ENCODE measurements at places on chromosomes 7 and 10. TPM values are rescaled to one million over a fixed set of nuclear protein-coding genes. Genes with fewer than 3 reads are reported as not detected.

NRG3 gene
- not detected for total RNA-seq

DNA sequence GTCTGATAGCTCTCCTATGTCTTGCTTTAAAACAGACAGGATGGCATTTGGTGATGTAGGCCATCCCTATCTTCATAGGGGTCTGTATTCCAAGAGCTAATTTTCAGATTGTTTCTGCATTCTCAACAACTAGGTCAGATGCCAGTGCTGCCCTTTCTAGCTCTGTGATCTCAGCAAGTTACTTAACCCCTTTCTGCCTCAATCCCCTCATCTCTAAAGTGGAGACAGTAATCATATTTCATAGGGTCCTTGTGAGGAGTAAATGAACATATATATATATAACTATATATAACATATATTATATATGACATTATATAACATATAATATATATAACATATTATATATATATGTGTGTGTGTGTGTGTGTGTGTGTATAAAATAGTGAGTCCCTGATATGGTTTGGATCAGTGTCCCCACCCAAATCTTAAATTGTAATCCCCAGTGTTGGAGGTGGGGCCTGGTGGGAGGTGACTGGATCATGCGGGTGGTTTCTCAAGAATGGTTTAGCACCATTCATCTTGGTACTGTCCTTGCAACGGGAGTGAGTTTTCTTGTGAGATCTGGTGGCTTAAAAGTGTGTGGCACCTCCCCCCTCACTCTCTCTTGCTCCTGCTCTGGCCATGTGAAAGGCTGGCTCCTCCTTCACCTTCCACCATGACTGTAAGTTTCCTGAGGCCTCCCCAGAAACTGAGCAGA is 45.2 kb downstream of the HIPK2 start:
- no peak for DNase-seq

- DNase-seq: no peak
Measured at GRCh38 chr10:5844345-5845055, 31.3 kb upstream of the GDI2 start.

DNA sequence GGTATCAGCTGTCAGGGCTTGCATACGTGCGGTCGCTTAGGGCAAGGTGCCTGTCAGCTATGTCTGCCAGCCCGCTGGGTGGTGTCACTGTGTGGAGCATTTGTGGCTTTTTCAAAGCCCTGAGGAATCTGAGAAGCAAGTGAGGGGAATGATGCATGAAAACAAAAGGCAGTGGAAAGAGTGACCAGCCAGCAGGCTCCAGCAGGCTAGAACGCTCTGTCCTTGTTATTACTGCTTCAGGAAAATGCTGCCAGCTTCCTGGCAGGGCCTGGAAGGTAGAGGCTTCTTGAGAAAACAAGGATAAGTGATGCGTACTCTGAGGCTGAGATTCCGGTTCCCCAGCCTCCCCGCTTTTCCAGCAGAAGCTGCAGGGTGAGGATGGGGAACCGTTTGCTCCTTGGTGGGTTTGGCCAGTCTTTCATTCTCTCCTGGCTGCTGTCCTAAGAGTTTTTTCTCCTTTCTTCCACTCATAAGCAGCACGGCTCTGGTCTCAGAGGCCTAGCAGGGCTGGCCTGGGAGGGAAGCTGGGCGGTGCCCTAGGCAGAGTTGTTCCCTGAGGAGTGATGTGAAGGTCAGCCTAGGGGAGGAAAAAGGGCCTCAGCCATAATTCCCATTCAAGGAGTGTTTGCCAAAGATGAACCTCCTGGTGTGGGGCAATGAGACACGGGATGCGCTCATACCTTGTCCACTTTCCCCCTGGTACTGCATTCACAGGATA is 42.8 kb upstream of the MKLN1 start:
- DNase-seq: no peak

DNA sequence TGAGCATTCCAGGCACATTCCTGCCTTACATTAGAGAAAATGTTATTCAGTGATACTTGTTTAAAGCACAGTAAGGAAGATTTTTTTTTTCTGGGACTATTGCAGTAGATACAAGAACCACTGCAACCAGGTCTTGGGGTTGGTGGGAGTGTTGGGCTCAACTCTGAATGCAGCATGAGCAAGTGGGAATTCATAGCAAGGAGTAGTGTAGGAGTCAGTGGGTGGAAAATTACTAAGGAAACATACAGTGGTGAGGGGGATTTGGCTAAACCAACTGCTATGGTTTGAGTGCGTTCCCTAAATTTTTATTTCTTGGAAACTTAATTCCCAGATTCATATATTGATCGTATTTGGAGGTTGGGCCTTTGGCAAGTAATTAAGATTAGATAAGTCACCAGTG is 22.4 kb downstream of the WAC start:
- no peak for DNase-seq

DNA sequence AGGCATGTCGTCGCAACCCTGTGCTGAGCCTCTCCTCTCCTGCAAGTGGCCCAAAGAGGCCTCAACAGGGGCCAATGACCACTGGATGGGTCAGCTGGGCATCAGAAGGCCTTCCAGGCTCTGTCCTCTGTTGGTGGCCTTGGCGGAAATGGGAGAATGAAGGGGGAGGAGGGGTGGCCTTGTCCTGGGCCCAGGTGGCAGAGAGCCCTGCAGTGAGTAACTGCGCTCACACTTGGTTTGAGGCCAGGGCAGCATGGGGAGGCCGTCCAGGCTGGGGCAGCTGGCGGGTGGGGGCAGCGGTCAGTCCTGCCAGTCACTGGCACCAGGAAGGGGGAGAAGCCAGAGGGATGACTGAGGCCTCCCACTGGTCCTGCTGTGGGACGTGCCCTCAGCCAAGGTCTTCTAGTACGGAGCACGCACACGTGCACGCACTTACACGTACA is 59.8 kb downstream of the LHPP start:
- no peak for DNase-seq

DNA sequence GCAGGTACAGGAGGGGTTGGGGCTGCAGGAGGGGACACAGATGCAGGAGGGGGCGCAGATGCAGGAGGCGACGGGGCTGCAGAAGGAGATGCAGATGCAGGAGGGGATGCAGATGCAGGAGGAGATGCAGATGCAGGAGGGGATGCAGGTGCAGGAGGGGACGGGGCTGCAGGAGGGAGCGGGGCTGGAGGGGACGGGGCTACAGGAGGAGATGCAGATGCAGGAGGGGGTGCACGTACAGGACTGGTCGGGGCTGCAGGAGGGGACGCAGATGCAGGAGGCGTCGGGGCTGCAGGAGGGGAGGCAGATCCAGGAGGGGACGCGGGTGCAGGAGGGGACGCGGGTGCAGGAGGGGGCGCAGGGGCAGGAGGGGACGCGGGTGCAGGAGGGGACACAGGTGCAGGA is 66.5 kb downstream of the VWA2 start:
- no peak for DNase-seq

DNA sequence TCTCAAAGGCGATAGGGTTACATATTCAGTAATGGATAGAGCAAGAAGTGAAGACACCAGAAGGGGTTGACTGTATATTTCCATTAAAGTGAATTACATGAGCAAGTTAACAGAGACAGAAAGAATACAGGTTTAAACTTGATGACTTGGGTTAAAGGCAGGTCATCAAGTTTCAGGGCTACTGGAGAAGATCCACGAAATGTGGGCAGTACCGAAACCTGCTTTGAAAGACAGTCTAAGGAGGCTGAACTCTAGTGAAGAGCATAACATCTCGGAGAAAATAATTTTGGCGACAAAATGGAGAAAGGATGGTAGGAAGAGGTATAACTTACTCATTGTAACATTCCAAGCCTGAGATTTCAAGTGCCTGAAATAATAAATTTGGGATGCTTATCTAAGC is 26.6 kb upstream of the PLXDC2 start:
- DNase-seq: no peak

ATAD1 gene
- 36.9 TPM for total RNA-seq

DNA sequence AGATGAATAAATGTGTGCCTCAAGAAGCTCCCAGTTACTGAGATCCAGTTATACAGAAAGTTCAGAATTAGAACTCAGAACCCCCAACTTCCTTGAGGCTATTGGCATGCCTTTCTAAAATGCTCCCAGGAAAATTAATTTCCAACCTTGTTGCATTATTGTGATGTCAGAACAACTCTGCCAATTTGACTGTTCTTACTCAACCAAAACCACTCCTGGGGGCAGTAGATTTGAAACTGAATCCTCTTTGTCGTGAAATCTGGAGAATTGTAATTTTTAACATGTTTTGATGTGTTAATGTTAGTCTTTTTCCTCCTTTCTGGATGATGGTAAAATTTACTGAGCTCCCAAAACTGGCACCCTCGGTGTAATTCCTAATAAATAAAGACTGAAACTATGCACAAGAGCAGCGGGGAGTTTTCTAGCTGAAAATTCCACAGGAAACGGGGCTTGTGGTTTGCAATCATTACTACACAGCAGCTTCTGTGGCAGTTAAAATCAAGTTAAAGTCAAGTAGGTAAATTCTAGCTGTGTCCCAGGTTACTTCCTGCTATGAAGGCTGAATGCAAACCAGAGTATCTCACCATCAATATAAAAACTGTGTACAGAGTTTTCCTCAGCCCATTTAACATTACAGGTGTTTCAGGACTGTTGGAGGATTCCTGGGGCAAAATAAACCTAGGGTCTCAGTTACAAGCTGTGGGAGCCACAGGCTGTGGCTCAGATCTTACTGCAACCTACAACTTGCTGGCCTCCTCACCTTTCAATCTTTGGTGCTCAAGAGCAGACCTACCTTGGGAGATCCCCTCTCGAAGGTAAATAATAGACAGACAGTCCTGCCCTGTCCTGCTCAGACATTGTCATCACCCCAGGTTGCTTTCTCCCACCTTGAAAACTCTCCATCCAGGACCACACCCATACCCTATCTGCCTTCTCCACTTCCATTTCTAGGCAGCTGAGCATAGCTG is 156.3 kb upstream of the KMT2E start:
- DNase-seq: no peak

GRCh38 chr10:44465401-44466115 is 80.7 kb upstream of the CXCL12 start:
- no peak for DNase-seq

PVRIG gene
- 37.0 TPM for total RNA-seq

IL2RA gene
- 1.8 TPM for total RNA-seq

LHFPL3 gene
- not detected for total RNA-seq

SPAM1 gene
- total RNA-seq: not detected

- DNase-seq: no peak
Measured at GRCh38 chr7:45469103-45469502, 105.1 kb upstream of the ADCY1 start.

GRCh38 chr7:36667007-36667745 is 57.1 kb downstream of the AOAH start:
- DNase-seq: no peak

OR2A42 gene
- not detected for total RNA-seq

- no peak for DNase-seq
Measured at GRCh38 chr10:541750-542371, 147.6 kb downstream of the DIP2C start.

DNA sequence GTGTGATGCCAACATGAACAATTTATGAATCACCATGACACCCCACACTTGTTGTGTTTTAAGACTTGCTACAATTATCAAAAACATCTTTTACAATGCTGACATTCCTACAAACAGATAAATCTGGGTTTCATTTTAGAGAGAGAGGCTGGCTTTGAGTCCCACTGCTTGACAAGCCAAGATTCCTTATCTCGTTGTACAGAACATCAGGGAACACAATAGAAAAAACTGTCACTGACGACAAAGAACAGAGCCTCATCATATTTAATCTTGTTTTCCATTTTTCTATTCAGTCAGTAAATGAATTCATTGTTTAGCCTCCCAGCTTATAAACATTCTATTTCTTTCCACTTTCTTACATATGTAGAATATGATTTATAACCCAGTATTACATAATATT is 461.6 kb upstream of the VSTM2A start:
- DNase-seq: no peak

DNA sequence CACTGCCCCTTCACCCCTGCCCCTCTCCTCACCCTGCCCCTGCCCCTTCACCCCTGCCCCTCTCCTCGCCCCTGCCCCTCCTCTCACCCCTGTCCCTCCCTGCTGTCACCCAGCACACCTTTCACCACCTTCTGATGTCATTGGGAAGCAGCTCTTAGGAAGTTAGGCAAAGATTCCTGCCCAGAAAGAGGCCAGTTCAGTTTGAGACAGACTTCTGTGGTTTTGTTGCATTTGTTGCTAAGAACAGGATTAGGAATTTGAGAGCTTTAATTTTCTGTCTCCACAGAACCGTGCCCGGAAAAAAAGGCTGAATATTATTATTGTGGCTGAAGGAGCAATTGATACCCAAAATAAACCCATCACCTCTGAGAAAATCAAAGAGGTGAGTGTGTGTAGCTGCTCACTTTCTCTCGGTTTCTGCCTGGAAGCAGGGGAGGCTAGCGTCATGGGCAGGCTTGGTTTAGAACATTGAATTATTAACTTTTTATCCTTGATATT is 39.6 kb downstream of the PFKP start:
- no peak for DNase-seq

Data from CD8-positive, alpha-beta T cell (primary cell).